Upper lobe of right lung (tissue), 1 donor: ENCODE measurements at places on chromosomes 12 and 14.

GRCh38 chr12:105466901-105467598 lies 136.6 kb downstream of the C12orf75 start:
- no peak for DNase-seq

- DNase-seq: no peak
Observed at GRCh38 chr12:128079446-128079845, 187.5 kb upstream of the TMEM132C start.

- DNase-seq: no peak
Observed at GRCh38 chr12:77893918-77894317, 63.2 kb downstream of the NAV3 start.

DNA sequence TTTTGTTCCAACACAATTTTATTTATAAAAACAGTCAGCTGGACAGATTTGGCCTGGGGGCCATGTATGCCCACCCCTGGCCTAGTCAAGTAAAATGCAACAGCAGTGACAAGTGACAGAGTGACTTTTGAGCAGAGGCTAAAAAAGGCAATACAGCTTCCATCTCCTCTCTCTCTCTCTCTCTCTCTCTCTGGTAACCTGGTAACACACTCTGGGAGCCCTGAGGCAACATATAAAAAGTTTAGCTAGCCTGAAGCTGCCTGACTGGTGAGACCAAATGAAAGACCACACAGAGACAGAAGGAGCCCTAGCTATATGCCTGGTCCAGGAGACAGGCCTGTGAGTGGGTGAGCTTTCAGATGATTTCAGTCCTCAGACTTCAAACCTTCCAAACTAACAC lies 105.4 kb downstream of the DENND5B start:
- no peak for DNase-seq

GRCh38 chr14:101351769-101352168 lies 209.5 kb upstream of the DIO3 start:
- DNase-seq: no peak

DNA sequence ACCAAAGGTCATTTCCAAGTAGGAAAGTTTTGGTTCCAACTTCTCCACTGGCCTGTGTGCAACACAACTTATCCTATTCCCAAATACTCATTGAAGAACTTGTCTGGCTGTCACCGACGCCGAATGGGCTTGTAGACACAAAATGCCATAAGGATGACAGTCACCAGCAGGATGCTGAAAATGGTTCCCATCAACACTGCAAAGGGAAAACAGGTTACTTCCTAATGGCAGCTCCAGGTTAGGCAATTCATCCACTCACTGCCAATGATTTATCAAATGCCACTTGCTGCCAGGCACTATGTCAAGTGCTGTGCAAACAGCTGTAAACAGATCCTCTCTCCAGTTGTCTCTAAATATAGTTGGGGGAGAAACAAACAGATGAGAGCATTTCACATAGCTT lies 6.1 kb downstream of the C12orf76 start:
- DNase-seq: no peak

DNA sequence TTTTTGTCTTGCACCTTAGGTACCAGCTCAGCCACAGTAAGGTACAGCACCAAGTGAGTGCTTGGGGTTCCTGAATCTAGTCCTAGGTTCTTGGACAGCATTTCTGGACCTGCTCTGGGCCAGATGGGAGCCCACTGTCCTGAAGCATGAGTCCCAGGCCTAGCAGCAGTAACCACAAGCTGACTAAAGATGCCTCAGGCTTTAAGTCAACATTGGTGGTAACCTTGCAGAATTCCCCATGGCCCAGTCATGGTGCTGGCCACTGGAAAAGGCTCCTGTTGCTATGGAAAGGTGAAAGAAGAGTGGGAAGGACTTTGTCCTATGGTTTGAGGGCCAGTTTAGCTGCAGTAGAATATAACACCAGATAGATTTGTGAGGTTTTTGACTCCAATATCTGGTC lies 86.9 kb upstream of the CLEC14A start:
- no peak for DNase-seq

- no peak for DNase-seq
Observed at GRCh38 chr12:92470608-92471021, 232.2 kb upstream of the PLEKHG7 start.

DNA sequence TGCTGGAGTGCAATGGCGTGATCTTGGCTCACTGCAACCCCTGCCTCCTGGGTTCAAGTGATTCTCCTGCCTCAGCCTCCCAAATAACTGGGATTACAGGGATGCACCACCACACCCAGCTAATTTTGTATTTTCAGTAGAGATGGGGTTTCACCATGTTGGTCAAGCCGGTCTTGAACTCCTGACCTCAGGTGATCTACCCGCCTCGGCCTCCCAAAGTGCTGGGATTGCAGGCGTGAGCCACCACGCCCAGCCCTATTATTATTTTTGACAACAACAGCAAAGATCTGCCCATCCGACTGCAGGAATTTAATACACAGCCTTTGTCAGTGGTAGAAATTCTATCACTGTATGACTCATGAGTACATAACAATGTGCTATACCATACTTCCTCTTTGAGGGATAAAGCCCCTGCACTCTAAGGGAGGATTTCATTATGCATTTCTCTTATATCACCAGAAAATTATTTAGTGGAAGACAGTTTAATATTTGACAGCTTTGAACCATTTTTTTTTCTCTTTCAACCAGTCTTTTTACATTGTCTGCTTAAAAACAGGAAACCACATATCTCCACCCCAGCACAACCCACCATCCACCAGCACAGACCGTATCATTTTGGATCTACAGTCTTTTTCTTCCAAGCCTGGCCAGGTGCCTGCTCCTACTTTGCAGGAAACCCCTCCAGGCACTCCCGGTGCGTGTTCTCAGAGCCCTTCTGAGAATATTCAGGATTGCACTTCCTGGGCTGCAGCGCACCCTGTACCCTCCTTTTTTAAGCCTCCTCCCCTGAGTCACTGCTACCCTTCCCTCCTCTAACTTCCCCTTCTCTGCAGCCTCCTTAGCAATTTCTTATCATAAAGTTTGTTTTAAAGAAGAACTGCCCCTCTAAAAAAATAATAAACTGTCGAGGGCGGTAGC lies 594 bp downstream of the ARHGDIB start:
- DNase-seq: peak; percentile 68

GRCh38 chr14:71815110-71815509 lies 117.1 kb upstream of the RGS6 start:
- DNase-seq: no peak

DNA sequence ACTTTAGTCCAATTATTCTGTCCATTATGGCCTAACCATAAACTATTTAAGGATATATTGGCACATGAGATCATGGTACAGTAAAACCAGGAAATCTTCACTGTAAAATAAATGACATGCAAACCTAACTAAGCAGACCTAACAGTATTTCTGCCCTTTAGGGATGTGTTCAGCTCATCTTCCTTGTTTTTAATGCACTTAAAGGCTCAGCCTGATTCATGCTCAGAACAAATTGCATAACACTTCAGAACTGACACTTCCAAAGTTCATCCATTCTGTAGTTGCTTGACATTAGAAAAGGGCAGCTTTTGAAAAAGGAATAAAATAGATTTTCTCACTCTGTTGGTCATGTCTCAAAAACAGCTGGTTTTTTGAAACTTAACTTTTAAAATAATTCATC lies 708.5 kb downstream of the C12orf50 start:
- no peak for DNase-seq

GRCh38 chr12:47763481-47764346 lies 5.0 kb upstream of the RAPGEF3 start:
- no peak for DNase-seq

DNA sequence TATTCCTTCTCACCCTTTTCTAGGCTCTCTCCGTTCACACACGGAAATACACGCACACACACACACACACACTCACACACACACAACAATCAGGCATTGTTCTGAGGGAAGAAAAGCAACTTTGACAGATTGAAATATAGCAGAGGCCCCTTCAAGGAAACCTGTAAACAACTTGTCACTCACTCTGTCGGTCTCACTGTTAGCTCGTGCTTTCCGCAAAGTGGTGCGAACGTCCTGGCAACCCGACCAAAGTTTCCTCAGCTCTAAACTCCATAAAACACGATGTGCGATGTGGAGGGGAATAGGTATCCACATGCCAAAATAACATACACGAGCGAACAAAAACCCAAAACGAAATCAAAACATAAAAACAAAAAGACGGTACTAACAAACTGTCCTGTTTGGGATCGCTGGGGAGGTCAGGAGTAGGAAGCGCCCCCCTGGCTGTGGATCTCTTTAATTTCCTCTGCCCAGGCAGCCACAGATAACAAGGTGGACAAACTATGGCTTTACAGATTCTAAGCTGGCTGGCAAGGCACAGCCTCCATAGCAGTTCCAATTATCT lies 822 bp upstream of the SOX5 start:
- DNase-seq: peak; percentile 50

DNA sequence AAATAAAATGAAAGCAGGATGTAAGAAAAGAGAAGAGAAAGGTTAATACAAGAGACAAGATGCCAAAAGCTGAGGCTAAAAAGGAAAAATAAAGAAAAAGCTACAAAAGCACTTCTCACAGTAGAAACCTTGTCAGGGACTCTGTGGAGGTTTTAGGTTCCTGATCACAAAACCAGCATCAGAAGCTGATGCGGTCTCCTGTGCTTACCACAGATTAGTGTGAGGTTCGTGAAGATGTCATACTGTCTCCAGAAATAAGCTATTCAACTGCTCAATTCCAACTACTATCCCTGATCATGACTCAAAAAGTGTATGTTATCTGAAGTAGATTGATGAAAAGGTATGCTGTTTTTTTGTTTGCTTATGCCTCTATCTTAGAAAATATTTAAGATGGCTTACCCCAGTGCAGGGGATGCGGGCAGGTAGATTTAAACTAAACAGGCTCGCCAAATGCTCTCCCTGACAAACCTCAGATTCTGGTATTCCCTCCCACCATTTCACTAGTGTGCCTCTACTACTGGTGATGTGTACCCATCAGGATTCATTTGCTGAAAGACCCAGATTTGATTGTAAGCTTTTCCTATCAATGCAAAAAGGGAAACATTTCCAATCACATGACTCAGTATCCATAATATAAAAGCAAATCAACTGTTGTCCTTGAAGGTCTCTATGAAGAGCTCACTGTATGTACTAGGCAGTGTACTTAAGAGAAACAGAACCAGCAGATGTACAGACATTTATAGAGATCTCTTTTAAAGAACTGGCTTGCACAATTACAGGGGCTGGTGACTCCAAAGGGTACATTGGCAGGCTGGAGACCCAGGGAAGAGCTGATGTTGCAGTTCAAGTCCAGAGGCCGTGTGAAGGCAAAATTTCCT lies 169.5 kb upstream of the FOXN3 start:
- no peak for DNase-seq

GRCh38 chr14:93036652-93037345 lies 78.9 kb downstream of the ITPK1 start:
- no peak for DNase-seq

DNA sequence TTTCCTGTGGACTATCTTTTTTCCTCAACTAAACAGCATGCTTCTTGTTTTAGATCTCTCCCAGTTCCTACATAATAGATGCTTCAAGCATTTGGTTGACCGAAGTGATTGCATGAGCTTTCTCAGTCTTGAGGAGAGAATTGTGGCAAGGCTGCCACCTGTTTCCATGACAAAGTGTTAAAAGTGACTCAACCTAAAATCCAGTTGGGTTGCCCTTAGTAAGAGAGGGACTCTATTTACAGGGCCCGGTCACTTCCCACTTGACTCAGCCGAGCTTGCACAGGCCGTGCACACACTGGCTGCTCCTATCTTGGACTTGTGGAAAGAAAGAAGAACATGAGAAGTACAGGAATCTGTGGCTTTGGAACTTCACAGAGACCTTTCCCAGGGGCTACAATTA lies 2.1 kb upstream of the B4GALNT3 start:
- no peak for DNase-seq

GRCh38 chr12:63838411-63838810 lies 6.1 kb upstream of the SRGAP1 start:
- no peak for DNase-seq

DNA sequence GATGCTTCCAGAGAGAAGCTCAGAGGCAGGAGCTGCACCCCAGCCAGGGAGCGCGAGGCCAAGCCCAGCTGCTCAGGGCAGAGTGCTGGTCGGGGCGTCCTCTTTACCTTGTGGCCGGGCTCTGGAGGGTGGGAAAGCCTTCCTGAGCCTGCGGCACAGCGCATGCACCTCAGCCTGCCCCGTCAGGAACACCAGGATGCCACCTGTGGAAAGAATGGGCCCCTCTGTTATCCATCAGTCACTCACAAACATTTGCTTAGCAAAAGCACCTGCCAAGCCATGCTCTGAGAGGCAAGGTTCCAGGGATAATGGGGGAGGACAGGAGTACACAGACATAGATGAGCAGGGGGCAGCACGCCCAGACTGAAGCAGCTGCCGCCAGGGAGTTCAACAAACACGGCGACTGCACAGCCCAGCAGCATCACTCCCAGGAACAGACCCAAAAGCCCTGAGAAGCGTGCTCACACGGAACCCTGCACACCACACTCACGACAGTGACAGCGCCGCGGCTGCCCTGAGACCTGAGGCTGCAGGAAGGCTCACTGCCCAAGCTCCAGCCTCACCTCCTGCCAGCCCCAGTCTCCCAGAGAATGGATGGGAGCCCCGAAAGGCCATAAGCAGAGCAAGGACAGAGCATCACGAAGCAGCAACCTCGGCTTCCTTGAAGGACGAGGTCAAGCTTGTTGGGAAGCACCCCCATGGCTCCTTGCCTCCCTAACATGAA lies 21.8 kb downstream of the DHX37 start:
- no peak for DNase-seq

GRCh38 chr14:104802394-104803184 lies 1.7 kb downstream of the ZBTB42 start:
- no peak for DNase-seq

- no peak for DNase-seq
Observed at GRCh38 chr12:104710940-104711689, 247.0 kb downstream of the SLC41A2 start.

DNA sequence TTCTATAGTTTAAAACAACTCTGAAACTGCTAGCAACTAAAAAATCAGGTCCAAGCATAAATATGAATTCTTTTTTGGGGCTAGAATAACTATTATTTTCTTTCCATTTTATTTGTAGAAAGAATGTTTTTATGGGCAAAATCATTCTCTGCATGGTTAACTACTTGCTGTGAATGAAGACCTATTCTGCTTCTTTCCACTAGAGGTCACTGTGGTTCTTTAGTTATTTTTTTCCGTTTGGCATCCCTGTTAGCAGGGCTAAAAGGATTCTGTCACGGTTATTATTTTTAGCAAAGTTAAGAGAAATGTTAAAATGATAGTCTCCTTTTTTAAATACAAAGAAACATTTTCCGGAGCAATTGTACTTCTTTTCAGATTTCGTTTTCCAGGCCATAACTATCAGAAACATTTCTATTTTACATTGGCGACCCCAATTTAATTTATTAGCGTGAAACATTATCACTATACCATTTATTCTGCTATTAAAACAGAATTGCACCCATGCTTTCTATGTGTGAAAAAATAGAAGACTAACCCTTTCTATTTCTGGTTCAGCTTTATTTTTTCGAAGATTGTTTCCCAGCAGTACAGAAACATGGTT lies 404.8 kb downstream of the ATP23 start:
- no peak for DNase-seq

- no peak for DNase-seq
Observed at GRCh38 chr14:55316564-55316963, 45.3 kb downstream of the FBXO34 start.

DNA sequence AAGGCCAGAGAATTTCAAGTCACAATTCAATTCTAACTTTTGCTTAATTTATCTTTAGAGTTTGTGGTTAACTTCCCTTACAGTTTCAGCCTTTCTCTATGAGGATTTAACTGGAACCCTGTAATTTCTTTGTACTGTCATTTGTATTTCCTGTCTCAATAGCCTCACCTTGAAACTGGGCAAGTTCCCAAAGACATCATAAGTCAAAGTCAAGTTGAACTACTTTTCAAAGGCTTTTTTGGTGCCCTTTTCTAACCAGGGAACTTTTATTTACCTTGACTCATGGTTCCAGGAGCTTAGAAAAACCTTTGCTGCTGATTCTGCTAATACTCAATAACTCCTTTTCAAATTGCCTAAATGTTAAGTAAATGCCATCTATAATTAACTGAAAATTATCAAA lies 200.8 kb upstream of the KRR1 start:
- no peak for DNase-seq
